ENCODE measurements at places on chromosomes 5 and 9.

DNA sequence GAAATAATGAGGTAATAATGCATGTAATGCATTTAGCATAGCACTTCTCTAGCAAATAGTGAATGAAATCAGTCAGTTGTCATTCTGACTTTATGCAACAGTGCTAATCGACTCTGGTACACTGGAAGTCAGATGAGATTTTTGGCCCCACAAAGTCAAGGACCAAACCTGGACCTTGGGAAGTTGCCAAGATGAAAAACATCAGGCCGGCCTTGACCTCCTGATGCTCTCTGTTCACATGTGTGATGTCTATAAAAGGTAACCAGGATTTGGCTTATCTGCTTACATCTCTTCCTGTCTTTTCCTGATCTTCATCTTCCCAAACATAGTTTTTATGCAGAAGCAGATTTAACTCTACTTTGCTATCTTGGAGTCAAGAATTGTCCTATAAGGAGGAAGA lies 39.5 kb downstream of the SLC22A5 start:
- no peak for DNase-seq

DNA sequence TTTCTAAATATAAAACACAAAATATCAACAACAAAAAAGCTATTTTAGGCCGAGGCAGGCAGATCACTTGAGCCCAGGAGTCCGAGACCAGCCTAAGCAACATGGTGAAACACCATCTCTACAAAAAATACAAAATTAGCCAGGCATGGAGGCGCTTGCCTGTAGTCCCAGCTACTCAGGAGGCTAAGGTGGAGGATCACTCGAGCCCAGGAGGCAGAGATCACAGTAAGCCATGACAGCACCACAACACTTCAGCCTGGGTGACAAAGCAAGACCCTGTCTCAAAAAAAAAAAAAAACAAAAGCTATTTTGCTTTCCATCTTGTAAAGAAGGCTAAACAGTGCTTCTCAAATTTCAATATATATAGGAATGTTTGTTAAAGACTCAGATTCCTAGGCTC lies 11.3 kb downstream of the C5orf15 start:
- no peak for DNase-seq

GRCh38 chr5:149646564-149646963 lies 65.3 kb downstream of the ARHGEF37 start:
- DNase-seq: peak; percentile 21

GRCh38 chr9:136052472-136052880 lies 42.6 kb downstream of the NACC2 start:
- no peak for DNase-seq

GRCh38 chr5:1652873-1653697 lies 129.3 kb upstream of the LPCAT1 start:
- DNase-seq: no peak

DNA sequence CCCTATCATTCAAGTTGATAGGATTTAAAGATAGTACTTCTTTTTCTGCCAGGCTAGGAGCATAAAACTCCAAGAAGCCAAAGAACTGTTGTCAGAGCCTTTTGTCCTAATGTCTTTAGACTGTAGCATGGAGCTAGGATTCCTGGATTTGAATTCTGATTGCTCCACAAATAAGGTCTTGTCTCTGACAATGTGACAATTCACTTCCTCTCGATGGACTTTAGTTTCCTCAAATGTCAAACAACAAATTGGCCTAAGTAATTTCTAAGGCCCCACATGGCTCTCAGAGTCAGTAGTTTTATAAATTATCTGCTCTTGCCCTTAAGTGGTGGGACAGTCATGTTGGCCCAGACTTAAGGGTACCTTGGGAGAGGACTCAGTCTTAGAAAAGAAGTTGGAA lies 36.7 kb downstream of the RFK start:
- DNase-seq: no peak

GRCh38 chr9:131264231-131264630 lies 12.1 kb downstream of the FAM78A start:
- DNase-seq: no peak

DNA sequence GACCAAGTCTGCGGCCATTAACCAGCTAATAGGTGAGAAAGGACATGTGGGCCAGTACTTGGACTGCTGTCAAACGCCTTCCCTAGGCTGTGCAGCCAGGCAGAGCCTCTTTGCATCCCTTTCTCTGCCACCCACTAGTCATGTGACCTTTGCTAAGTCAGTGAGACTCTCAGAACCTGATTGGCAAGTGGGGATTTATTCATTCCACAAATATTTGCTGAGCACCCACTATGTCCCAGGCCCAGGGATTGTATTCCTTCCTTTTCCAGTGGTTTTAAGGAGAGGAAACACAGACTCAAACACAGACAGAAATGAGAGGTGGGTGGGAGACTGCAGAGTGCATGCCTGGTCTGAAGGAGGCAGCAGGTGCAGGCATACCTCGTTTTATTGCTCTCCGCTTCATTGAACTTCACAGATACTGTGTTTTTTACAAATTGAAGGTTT lies 71.6 kb upstream of the GALNT10 start:
- no peak for DNase-seq

DNA sequence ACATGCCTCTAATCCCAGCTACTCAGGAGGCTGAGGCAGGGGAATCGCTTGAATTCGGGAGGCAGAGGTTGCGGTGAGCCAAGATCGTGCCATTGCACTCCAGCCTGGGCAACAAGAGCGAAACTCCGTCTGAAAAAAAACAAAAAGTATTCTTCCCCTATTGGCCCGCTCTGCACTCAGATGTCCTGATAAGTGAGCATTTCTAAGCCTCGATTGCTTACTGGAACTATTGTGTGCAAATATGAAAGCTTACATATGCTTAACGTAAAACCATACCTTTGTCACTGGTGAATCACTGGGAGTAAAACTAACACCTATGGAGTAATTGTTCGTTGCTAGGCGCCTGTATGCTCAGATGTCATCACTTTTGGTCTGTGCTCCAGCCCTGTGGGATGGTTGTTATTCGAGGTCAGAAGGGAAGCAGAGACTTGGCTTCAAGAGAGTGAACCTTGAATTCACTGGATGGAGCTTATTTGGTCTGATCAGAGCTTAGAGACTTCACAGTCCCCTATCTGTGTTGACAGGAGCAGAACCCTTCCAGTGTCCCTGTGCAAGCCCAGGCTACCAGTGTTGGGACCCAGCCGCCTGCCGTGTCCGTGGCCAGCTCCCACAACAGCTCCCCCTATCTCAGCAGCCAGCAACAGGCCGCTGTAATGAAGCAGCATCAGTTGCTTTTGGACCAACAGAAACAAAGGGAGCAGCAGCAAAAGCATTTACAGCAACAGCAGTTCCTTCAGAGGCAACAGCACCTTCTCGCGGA lies 25.3 kb upstream of the LTC4S start:
- DNase-seq: no peak

DNA sequence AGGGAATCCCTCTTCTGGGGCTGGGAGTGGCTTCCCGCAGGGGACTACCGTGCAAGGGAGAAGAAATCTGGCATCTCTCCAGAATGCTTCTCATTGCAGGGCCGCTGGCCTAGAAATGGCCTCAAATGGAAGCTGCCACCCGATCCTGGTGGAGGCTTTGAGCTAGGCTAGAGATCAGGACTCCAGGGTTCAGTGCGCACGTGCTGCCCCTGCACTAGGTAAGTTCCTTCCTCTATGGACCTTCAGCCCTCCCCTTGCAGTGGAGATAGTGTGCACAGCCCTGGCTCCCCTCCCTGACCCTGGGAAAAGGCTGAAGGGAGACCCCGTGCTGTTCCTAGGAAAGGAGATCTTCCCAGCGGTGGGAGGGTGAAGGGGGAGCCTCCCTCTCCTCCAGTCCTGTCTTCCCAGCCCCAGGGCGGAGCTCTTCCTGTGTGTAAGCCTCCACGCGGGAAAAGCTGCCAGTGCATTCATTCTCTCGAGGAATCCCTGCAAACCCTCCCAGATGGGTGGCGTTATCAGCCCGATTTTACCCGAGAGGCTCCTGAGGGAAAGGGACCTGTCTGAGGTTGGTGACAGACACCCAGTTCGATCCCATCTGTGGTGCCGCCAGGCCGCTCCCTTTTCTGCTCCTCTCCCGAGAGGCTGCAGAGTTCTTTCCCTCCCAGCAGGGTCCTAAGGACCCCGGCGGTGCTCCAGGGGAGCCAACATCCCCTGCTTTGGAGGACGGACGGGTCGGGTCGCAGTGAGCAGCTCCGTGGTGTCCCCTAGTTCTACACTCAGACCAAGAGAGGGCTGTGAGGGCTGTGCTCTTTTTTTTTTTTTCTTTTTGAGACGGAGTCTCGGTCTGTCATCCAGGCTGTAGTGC lies 1.4 kb upstream of the CERCAM start:
- no peak for DNase-seq

DNA sequence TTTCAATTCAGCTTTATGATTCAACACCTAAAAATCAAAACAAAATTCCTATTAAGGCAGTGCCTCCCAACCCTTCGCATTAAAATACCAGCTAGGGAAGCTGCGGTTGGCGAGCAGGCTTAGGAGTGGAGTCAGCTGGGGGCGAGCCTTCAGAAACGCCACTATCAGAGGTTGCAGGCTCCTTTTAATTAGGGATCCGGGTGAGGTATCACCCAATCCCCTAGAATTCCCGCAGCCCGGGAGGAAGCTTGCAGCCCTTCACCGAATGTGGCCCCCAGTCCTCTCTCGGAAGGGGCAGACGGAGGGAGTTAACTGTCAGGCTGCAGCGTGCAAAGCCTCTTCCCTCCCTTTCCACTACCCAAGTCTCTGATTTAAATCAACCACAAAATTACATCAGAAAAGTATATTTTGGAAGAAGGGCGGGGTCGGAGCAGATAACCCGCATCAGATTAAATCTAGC lies 1.7 kb downstream of the STC2 start:
- DNase-seq: no peak

DNA sequence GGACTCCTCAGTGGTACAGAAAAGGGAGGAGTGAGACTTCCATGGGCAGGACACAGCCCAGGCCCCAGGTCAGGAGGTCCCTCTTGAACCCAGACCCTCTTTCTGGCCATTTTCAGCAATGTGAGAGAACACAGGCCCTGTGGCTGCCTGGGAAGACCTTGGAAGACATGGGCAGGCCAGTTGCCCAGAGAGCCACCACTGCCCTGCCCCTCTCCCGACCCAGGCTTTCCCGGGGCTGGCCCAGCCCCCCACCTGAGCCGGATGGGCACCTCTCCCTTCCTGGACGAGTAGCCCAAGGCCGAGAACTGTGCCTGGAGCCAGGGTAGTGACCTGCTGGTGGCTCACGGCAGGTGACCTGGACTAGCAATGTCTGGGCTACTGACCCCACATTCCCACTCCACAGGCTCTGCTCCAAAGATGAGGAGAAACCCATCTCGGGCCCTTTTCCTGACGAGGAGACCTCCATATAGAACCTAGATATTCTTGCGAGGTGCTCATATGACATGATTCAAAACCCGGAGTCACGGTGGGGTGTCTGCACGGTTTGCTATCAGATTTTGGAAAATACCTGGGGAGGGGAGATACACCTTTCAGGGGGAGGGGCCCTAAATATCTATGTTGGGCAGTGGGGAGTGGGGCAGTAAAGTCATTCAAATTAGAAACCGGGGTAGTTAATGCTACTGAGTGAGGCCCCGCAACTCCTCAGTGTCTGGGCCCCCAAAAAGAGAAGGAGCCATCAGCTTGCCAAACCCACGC lies 59.4 kb downstream of the ZNF354C start:
- DNase-seq: no peak

Measured in stimulated activated CD4-positive, alpha-beta T cell treated with anti-CD3 and anti-CD28 coated beads, Interleukin-15, amount 100 ng/mL, for 48 hours (primary cell).